ENCODE measurements at places on chromosomes 11 and 22.

DNA sequence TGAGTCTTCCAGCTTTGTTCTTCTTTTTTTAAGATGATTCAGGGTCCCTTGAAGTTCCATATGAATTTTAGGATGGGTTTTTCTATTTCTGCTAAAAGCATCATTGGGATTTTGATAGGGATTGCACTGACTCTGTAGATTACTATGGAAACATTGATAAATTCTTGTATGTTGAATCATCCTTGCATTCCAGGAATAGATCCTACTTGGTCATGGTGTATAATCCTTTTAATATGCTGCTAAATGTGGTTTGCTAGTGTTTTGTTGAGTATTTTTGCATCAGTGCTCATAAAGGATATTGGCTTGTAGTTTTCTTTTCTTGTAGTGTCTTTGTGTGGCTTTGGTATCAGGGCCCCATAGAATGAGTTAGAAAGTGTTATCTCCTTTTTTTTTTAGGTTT is 34.9 kb upstream of the PHOX2A start:
- DNase-seq, result no peak

DNA sequence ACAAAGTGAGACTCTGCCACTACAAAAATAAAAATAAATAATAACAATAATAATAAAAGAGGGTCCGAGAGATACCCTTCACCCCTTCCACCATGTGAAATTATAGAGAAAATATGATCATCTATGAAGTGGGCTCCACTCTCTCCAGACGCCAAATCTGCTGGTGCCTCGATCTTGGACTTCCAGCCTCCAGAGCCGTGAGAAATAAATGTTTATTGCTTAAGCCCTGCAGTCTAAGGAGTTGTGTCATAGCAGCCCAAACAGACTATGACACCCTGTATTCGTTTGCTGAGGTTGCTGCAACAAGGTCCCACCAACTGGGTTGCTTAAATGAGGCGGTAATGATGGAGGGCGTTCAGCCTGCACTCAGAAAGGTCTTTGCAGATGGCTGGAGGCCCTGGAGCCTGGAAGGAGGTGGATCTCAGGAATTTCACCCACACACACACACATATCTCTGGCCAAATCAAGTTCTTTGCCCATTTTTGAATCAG is 7.6 kb upstream of the SEPTIN5 start:
- no peak for DNase-seq

GRCh38 chr11:102184269-102184987 is 74.2 kb downstream of the YAP1 start:
- DNase-seq, result no peak

GRCh38 chr11:10970926-10971325 is 113.1 kb upstream of the ZBED5 start:
- no peak for DNase-seq

GRCh38 chr22:41762980-41763779 is 37.3 kb upstream of the CCDC134 start:
- DNase-seq, result peak; percentile 11

GRCh38 chr22:36923131-36923788 is 9.8 kb downstream of the CSF2RB start:
- DNase-seq, result no peak

GRCh38 chr11:129804012-129804411 is 11.6 kb upstream of the TMEM45B start:
- no peak for DNase-seq

DNA sequence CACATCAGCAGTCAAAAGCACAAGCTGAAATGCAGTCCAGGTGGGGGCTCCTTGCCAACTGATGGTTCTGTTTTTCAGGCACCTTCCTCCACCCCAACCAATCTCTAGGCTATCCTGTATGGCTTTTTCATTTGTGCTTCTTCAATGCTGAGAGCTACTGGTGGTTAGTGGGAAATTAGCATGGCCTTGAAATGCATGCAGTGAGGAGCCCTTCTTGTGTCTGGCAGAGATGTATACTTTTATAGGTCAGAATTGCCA is 167.4 kb downstream of the NAV2 start:
- no peak for DNase-seq

DNA sequence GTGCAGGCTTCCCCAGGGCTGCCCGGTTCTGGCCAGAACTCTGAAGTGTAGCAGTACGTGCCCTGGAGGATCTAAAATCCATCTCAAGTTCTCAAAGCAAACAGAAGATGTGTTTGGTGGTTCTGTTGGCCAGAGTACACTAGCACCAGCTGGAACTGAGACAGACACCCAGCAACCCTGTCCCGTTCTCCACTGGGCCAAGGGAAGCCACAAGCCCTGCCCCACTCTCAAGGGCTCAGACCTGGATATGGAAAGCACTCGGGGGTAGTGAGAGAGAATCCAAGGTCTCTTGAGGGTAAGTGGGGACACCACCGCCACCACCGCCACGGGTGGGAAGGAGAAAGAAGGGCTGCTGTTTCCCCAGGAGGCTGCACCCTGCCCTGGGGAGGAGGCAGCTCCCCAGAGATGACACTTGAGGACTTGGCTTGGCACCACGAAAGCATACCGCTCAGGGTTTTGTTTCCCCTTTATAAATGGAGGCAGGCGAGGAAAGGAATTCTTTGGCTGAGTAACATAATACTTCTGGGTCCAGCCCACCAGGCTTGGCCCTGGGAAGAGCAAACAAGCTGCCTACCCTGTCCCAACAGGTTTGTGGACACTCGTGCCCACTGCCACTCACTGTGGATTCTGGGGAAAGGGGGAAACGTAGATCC is 56.1 kb upstream of the POU2AF1 start:
- no peak for DNase-seq
